ENCODE measurements at places on chromosomes 6 and 20.

- DNase-seq: no peak
These were observed 487.4 kb downstream of the TENT5A start for GRCh38 chr6:81265106-81265505.

DNA sequence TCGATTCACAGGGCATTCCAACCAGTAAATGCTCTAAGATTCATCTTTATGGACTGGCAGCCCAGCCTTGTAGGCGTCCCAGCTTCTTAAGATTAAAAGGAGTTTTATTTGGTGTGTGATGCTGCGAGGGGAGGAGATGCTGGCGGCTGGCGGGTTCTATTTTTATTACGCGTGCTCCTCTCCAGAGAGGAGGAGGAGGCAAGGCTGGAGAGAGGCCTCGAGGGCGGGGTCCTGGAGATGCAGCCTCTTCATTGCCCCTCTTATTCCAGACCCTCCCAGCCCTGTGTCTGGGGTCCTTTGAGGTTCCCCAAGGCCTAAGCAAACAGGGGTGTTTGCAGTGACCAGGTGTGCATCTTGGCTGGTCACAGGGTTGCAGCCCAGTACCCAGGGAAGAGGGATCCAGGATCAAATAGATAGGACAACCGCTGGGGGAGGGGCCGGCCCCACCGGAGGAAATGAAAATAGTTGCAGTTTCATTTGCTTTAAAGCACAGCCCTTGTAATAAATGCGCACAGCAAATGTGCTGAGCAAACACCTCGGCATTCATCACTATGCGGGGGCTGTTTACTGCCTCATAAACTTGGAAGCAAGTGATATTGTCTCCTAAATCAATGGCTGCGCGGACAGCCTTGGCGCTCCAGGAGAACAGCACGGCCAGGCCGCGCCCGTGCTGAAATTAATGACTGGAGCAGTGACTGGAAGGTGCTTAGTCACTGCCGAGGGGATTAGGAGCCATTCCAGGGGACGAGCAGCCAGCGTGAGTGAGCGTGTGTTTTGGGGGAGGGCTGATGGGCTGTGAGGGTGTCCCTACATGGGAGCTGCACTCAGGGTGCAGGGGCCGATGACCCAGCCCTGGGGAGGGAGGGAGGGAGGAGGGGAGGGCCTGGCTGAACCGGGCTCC is 83.0 kb downstream of the TMEM242 start:
- DNase-seq: no peak

GRCh38 chr20:10568032-10568431 is 105.8 kb downstream of the JAG1 start:
- no peak for DNase-seq

GRCh38 chr6:151610326-151610725 is 116.5 kb downstream of the CCDC170 start:
- no peak for DNase-seq

DNA sequence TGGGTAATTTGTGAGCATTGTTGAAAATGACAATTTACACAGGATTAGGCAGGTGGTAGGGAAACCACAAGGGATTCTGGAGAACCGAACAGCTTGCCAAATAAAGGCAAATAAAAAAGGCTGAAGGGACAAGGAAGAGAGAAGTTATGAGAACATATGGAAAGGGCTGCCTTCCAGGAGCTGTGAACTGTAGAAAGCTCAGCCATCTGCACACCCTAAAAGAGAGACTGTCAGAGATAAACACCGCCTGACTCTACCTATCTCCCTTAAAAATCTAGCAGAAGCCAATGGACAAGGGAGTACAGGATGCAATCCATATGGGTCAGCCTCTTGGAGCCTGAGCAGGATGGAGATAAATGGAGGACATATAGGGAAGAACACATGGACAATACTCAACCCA is 12.7 kb upstream of the SLC17A1 start:
- no peak for DNase-seq

- no peak for DNase-seq
These were observed 359.2 kb downstream of the RIMS1 start for GRCh38 chr6:72245565-72245964.

DNA sequence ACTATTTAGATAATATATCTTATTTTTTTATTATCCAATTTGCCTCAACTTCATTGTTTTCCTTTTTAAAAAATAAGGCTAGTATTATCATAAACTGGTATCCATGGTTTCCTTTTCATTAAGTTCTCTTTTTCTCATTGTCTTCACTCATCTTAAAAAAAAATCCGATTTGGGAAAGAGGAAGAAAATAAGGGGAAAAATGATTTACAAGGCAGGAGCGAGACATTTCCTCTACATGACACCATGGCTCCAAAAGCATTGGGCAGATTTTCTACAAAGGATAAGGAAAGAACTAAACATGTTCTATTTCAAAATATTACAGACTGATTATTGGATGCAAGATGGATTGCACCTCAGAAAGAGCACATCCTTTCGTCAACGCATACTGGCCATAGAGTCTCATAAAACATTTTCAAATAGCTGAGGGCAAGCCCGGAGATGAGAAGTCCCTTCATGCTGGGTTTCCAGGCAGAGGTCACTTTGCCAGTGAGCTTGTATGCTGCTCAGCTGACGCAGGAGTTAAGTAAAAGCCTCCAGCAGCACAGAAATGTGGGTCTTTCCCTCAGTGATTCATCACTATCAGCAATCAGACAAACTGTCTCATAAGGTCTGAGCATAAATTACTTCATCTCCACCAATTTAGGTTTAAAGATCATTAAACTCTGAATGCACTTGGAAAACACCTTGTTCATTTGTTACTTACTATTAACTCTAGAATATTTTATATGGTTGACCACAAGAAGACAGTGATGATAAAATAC is 129.0 kb upstream of the TNFAIP3 start:
- no peak for DNase-seq

- DNase-seq: no peak
These were observed 237.5 kb upstream of the RSPO3 start for GRCh38 chr6:126880964-126881363.

DNA sequence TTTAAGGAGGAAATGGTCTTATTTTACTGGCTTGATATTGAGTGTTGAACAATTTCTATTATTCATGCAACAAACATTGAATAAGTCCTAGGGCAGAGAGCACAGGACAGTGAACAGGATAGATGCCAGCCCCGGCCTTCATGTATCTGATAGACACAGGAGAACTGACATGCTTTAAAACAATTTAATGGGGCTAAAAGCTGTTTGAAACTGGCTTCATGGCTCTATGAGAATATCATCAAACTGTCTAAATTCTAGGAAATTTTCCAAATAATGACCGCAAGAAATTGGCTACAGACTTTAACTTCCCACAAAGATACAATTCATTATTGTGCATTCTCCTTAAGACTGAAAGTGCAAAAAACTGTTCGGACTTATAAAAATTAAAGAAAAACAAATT is 69.0 kb downstream of the ID4 start:
- no peak for DNase-seq

DNA sequence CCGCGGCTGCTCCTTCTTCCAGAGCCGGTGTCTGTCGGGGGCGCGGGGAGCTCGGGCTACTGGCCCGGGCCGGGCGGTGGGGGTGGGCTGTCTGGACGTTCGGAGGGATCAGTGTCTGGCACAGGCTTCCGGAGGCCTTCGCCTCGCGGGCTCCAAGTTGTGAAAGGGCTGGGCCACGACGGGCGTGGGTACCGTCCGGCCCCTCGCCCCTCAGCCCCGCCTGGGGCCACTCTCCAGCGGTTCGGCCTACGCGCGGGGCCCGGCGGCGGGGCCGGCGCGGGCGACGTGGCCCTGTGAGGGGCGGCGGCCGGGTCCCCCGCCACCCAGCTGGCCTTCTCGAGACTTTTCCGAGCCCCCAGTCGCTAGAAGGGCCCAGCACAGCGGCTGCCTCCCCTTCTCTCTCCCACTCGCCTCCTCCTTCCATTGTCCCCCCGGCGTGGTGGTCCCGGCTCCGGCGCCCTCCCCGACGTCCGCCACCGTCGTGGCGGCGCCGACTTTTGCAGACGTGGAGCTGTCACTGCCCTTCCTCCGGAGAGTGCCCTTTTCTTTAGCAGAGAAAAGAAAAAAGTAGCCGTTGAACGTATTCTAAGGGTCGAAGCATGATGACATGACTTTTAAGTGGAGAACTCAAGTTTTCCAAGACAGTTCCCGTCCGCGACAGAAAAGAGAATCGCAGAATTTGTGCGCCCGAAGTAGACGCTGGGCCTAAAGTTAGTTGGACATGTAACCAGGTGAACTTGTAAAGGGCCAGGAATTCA is 571 bp downstream of the ITCH start:
- DNase-seq: peak; percentile 24

GRCh38 chr20:51385646-51386530 is 156.6 kb downstream of the NFATC2 start:
- DNase-seq: no peak

DNA sequence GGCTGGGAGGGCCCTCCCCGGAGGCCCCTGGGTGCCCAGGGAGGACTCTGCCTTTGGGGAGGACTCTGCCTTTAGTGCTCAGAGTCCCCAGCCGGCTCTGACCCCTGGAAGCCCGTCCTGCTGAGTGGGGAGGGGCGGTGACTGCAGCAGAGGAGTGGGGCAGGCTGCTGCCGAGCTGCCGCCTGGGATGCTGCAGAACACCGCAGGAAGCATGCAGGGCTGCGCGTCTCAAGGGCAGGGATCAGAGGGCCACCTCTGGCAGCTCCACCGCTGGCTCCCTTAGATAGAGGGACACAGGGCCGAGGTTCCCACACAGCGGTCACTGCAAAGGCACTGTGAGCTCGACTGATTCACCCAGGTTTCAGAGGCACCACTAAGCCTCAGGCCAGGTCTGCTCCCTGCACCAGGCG is 82.2 kb upstream of the GATA5 start:
- no peak for DNase-seq

DNA sequence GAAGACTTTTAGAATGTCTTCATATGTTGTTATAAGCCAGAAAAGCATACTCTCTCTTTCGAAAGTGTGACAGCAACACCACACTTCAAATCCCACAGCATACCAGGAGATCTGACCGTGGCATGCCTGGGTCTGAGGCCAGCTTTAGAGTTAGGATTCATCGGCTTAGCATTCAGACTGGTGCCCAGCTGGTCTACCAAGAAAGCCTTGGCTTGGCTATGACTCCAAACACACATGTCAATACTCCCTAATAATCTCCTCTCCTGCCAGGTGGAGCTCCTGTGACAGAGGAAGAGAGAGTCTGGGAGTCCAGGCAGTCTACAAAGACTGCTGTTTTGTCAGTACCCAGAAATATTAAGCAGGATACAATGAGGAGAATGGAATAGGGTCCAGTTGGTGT is 77.1 kb upstream of the MAN1A1 start:
- DNase-seq: no peak

DNA sequence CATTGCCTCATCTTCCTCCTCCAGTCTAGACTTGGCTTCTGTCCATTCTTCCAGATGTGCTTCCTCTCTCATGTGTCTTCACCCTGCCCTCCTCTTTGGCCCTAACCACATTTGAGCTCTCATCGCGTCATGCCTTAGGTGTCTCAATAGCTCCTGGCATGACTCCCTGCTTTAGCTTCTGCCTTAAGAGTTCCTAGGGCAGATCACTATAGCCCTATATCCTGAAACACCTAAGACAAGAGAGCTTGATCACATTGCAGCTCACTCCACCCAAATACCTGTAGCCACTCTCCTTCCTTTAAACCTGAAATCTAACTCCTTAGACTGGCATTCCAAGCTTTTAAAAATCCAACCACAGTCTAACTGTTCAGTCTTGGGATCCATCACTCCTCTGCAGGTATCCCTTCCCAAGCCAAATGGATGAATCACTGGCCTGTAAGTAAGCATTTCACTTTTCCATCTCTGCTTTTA is 69.0 kb upstream of the STXBP5 start:
- no peak for DNase-seq

DNA sequence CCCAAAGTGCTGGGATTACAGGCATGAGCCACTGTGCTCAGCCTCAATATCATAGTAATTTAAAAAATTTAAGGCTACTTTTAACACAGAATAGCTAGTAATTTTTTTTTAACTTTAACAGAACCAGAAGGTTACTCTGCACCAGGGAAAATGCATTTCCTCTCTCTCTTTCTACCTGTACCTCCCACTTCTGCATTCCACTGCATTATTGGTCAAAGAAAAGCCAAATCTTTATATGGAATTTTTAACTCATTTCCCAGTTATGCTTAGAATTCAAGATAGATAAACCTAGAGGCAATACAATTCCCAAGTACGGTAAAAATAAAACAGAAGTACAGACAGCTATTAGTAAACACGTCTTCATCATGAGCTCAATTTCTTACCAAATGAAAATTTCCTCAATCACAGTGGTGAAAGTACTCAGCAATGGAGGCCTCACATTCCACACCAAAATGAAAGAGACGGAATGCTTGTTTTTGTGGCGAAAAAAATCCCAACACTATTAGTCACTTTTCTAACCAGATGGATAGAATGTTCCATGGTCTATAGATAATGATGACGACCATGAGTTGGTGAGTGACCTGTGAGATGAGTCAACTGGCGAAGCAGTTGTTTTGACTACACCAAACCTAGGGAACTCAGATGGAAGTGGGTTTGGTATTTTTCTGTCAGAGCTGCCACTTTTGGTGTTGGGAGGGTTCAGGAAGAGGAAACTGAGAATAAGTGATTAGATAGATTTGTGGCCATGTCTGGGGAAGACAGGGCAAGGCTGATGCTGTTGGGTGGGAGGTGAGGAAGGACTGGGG is 104.7 kb upstream of the SGK1 start:
- no peak for DNase-seq

DNA sequence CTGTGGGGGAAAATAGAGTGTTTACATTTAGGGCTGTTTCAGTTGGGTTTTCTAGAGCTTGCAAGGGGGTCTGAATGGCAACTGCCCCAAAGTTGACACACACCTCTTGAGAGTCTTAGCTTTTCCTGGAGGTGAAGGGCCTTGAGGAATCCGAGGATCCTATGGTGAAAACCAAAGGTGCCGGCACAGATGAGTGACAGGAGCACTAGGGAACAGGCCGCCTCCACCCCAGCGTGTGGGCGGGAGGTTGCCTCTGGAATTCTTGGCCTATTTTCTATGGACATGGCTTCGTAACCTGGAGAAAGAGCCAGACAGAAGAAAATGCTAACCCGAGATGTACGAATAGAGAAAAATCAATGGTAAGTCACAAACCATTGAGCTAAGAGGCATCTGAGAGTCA is 283.2 kb upstream of the FOXQ1 start:
- DNase-seq: no peak

DNA sequence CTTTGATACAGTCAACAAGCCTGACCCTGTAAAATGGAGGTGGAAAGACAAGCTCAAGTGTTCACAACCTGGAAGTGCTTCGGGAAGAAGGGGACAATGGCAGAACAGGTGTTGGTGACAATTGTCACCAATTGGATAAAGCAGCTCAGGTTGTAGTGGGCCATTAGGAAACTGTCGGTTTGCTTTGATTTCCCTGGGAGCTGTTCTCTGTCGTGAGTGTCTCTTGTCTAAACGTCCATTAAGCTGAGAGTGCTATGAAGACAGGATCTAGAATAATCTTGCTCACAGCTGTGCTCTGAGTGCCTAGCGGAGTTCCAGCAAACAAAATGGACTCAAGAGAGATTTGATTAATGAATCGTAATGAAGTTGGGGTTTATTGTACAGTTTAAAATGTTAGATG is 15.0 kb downstream of the CCR6 start:
- DNase-seq: no peak

DNA sequence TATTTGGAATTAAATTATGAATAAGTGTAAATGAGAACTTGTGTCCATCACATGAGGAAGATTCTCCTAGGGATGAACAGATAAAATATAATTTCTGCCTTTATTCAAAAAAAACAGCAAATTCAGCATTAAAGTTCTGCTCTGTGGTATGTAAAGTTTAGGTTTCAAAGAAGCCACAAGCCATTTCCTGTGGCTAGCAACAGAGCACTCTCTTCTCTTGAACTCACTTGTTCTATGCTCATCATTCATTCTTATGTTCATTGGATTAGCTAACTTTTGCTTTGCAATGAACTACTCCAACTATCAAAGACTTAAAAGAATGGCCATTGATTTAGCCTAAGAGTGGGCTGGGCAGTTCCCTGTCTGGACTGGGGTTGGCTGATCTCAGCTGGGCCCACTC is 20.8 kb upstream of the SNRPB2 start:
- no peak for DNase-seq

Data from activated CD8-positive, alpha-beta memory T cell treated with anti-CD3 and anti-CD28 coated beads, Interleukin-2, amount 50 U/mL, for 4 hours (primary cell).